Pancreas (tissue), 10 donors: ENCODE measurements at places on chromosomes 5 and 9. TPM values are rescaled to one million over a fixed set of nuclear protein-coding genes. Genes with fewer than 3 reads are reported as not detected.
A peak's percentile ranks its signal among the peaks of the same experiment; 100 is the strongest.

DNA sequence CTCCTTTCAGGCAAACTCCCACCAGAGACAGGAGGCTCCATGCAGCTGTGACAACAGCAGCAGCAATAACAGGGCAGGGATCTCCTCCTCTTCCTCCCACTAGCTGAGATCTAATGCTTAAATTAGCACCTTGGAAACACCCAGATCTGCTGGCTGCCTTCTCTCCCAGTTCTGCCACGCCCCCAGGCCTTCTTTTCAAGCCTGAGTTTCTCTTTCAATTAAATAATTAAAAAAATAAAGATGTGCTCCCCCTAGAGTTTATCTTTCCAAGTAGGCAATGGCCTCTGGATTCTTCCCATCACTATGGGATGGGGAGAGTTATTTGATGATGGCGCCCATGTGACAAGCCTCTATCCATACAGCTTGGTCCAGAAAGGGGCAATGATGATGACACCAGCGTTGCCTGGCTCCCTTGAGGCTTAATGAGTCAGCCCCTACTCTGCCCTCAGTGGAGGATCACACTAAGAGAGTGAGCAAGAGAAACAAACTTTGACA is 3.8 kb downstream of the FAM219A start:
- DNase-seq = no peak

- peak; percentile 82 for DNase-seq
Observed at GRCh38 chr5:139708877-139709581, 60.9 kb downstream of the CXXC5 start.

- DNase-seq = no peak
Observed at GRCh38 chr9:7216004-7216841, 458.4 kb downstream of the KDM4C start.

GRCh38 chr9:5958273-5958672 is 57.2 kb downstream of the RANBP6 start:
- no peak for DNase-seq

- DNase-seq = no peak
Observed at GRCh38 chr5:138947780-138948179, 72.6 kb upstream of the LRRTM2 start.

GRCh38 chr9:117098331-117098730 is 316.5 kb downstream of the ASTN2 start:
- no peak for DNase-seq

DNA sequence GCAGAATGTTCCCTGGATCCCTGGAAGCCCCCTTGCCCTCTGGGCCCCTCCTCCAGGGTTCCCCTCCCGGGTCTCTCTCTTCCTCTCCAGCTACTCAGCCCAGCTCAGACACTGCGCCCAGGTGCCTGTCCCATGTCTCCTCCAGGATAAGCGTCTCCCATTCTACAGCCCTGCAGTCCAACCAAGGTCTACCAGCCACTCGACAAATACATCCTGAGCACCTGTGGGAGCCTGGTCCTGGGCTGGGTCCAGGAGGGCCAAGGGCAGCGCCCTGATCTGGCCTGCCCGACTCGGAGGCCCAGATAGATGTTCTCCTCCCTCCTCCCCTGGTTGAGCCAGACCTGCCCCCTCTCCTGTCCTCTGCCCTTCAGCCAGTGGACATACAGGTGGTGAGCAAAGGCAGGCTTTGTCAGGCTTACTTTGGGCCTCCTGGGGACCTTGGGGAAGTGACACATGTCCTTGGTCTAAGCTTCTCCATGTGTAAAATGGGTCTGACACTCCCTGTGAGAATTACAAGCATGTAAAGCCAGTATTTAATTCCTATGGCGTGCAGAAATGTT is 1.4 kb downstream of the FLT4 start:
- DNase-seq = no peak

GRCh38 chr5:68873198-68873597 is 220.6 kb upstream of the SLC30A5 start:
- DNase-seq = no peak

GRCh38 chr5:14417276-14417730 is 164.3 kb upstream of the OTULINL start:
- DNase-seq = no peak

GRCh38 chr9:18256568-18256967 is 217.4 kb upstream of the ADAMTSL1 start:
- DNase-seq = no peak

DNA sequence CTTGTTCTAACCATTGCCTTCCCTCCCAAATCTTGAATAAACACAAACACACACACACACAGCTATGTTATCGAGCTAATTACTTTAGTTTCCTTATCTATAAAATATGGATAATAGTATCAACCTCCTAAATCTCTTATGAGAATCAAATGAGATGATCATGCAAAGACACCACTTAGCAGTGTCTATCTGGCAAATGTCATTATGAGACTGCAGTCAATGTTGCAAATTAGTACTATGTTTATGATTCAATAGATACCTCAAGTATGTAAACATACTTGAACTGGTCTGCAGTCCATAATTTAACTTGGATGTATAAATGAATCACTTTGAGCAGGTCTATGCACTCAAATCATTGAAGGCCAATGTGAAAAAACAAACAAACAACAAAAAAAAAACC is 22.2 kb upstream of the ERAP2 start:
- DNase-seq = no peak

GRCh38 chr9:134505032-134505431 is 136.6 kb upstream of the COL5A1 start:
- peak; percentile 25 for DNase-seq

- DNase-seq = no peak
Observed at GRCh38 chr9:116027511-116027910, 126.1 kb upstream of the PAPPA start.

GRCh38 chr5:50745221-50745910 is 78.9 kb downstream of the PARP8 start:
- DNase-seq = no peak

DNA sequence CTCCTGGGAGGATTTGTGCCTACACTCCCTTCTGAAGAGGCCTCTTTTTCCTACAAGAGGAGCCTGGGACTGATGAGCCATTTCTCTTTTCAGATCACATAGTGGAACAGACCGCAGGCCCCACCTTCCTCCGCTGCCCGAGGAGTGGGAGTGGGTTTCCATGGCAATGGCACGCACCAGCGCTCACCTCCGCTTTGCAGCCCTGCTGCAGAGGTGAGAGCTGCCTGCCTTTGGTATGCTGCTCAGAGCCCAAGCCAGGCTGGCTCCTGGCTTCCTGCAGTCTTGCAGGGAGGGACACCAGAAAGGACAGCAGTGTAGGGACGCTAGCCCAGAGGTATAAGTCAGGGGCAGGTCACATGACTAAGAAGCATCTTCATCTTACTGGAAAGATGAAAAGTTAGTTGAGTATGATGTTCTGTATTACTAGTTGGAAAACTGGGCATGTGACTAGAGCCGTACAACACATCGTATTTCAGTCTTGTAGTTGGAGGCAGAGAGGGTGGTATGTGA is 12.4 kb downstream of the PTTG1 start:
- peak; percentile 40 for DNase-seq

DNA sequence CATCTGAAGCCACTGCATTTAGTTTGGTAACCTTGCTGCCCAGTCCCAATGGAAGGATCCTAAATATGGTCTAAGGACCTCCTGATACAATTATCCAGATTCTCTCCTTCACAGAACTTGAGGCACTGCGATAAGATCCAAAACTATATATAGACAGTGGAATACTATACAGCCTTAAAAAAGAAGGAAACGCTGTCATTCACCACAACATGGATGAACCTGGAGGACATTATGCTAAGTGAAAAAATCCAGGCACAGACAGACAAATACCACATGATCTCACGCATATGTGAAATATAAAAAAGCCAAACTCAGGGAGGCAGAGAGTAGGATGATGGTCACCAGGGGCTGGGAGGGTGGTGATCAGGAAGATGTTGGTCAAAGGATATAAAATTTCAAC is 2.8 kb upstream of the IL4 start:
- no peak for DNase-seq

DNA sequence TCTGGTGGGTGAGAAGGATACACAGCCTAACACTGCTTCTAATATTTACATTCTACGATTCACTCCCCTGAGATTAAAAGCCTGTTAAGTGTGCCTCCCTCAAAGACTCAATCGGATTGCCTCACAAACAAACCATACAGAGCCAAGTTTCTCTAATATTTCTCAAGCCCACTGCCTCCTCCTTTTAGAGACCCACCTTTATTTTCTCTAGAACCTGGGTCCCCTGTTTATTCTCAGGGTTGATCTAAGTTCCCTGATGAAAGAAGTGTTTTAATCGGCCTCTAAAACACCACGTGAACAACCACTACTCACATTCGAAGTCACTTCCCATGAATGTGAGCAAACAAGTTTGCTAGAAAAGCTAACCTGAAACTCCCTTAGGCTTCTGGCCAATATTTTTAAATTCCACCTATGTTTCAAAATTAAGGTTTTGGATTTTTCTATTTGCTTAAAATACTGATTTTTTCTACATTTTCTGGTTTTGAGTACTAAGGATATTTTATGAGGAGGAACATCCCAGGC is 76.5 kb downstream of the GLIS3 start:
- no peak for DNase-seq

DNA sequence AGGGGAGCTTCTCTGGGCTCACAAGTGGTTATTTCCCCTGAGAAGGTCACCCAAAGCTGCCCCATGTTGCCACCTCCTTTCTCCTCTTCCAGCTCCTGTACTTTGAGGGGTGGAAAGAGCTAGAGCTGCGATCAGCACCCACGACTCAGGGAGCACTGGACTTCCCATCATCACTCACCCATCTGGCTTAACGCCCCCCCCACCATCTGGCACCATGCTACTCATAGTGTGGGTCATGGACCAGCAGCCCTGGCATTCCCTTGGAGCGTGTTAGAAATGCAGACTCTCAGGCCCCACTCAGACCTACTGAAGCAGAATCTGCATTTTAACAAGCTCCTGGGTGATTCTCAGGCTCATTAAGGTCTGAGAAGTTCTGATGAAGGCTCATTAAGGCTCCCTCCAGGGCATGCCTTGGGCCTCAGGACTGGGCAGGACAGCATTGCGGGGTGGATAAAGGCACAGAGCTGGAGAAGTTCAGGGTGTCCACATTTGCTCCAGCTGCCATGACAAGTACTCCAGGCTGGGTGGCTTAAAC is 67.3 kb downstream of the GALNT12 start:
- DNase-seq = no peak

- DNase-seq = no peak
Observed at GRCh38 chr5:80248378-80248777, 7.5 kb downstream of the SERINC5 start.

DNA sequence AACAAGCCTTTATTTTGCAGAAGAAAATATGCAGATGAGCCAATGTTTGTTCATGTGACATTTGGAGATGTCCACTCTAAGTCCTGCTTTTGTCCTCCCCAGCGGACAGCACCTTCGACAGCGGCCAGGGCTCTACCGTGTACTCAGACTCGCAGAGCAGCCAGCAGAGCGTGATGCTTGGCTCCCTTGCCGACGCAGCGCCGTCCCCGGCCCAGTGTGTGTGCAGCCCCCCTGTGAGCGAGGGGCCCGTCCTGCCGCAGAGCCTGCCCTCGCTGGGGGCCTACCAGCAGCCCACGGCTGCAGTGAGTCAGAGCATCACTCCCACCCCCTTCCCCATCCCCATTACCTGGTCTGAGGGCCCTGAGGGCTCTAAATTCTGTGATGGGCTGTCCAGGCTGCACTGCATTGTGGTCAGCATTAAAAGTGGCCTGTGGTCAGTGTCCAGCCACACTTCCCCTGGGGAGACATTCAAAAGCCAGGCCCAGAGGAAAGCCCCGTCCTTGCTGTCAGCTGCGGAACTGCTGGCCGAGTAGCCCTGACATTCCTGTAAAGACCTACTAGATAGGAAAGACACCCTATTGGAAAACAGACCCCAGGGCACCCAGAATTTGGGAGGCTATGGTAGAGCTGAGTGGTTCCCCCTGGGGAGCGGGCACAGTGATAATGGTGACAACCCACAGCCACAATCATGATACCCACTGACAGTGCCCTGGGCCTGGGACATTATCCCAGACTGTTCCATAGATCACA is 69.0 kb downstream of the WNK2 start:
- no peak for DNase-seq

DNA sequence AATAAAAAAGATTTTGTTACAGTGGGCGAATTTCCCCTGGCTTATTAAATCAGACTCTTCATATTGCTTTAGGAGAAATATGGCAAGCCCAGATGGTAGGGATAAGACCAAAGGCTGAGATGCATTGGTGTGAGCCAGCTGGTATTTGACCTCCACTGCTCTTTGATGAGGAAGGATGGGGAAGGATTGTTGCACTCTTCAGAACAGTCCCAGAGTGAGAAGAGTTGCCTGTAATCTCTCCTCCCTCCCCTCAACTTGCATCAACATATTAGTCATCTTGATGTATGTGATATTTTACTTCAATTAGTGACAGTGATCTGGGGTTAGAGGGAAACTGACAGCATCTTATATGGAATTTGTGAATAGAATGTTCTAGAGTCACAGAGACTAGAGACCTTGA is 136.6 kb downstream of the ADAMTS12 start:
- DNase-seq = no peak

- no peak for DNase-seq
Observed at GRCh38 chr5:80357671-80358070, 37.9 kb downstream of the SPZ1 start.

- DNase-seq = no peak
Observed at GRCh38 chr5:15285901-15286583, 213.9 kb upstream of the FBXL7 start.

The CENPK gene
- total RNA-seq = 1.3 TPM

The LCN15 gene
- total RNA-seq = not detected

The ITGA2 gene
- total RNA-seq = 1.3 TPM

The SUSD3 gene
- 0.16 TPM for total RNA-seq

The GLRA1 gene
- total RNA-seq = 0.47 TPM

The EIF4E1B gene
- total RNA-seq = not detected

The PGM5 gene
- total RNA-seq = 1.9 TPM
